ENCODE measurements at places on chromosomes 4 and X. TPM values are rescaled to one million over a fixed set of nuclear protein-coding genes. Genes with fewer than 3 reads are reported as not detected.

DNA sequence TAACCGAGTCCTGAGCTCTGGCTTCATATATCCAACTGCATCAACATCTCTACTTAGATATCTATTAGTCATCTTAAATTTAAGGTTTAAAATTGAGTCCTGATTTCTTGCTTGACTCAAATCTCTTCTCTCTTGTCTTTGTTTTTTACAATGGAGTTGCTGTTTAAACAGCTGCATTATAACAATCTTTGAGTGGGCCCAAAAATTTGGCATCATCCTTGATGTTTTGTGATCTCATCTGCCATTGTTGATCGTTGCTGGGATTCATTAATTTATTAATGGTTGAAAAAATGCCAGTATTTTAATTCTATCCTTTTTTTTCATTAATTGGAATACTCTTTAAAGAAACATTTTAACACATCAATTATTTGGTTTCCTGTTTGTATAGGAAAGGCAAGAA, 82.2 kb downstream of the STIM2 start:
- DNase-seq = no peak
- no peak overlapping the region for H3K4me3 ChIP-seq
- H3K36me3 ChIP-seq = no peaks in the 10 kb centered on the region
- H3K27ac ChIP-seq = no peak overlapping the region
- no peaks in the 10 kb centered on the region for H3K27me3 ChIP-seq

- H3K27ac ChIP-seq = no peak overlapping the region
- DNase-seq = no peak
- no peak overlapping the region for H3K4me3 ChIP-seq
- H3K4me1 ChIP-seq = no peaks in the 10 kb centered on the region
Measured at GRCh38 chr4:88812420-88812819, 114.8 kb upstream of the NAP1L5 start.

The DMP1 gene
- not detected for total RNA-seq

DNA sequence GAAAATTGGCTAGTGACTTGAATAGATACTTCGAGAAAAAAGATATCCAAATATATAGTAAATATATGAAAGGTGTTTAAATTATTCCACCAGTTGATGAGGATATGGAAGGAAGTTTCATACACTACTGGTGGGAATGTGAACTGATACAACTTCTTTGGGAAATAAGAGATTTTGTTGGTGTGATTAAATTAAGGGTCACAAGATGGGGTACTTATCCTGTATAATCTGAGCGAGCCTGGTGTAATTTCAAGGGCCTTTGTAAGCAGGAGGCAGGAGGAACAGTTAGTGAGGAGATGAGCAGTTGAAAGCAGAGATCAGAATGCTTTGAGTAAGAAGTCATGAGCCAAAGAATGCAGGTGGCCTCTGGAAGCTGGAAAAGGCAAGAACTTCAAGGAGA, 192.2 kb downstream of the KCTD8 start:
- no peak overlapping the region for H3K4me3 ChIP-seq
- no peak for DNase-seq
- H3K27ac ChIP-seq = no peak overlapping the region
- no peaks in the 10 kb centered on the region for H3K36me3 ChIP-seq
- H3K4me1 ChIP-seq = no peaks in the 10 kb centered on the region

- H3K27ac ChIP-seq = no peak overlapping the region
- no peaks in the 10 kb centered on the region for H3K36me3 ChIP-seq
- no peaks in the 10 kb centered on the region for H3K4me1 ChIP-seq
- H3K27me3 ChIP-seq = no peaks in the 10 kb centered on the region
Measured at GRCh38 chr4:152957437-152958171, 21.5 kb downstream of the FHDC1 start.

DNA sequence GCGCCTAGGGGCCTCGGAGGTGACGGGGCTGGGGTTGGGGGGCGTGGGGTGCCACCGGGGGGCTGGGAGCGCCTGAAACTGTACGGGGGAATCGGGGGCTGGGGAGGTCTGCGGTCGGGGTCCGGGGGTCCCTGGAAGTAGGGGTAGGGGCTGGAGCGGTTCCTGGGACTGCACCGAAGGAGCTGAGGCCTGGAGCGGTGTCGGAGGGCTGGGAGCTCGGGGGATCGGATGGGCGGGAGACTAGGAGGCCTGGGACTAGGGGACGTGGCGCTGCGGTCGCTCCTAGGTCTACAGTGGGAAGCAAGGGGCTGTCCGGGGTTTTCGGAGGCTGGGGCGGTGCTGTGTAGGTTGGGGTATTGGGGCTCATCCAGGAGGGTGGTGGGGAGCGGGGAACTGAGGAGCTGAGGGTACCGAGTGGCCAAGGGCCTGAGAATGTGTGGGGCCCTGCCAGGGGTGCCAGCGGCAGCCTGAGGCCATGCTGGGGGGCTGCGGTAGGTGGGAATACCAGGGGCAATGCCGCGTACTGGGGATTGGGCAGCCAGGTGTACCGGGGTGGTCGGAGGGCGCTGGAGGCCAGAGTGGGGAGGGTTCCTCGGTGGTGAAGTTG, 562 bp downstream of the AKAP17A start:
- H3K4me1 ChIP-seq = peaks cover 21% of the 10 kb centered on the region
- H3K27ac ChIP-seq = peak overlapping the region; percentile 76
- DNase-seq = peak; percentile 17
- peak overlapping the region; percentile 73 for H3K4me3 ChIP-seq
- peaks cover 34% of the 10 kb centered on the region for H3K36me3 ChIP-seq

The TMEM255A gene
- total RNA-seq = not detected

- no peaks in the 10 kb centered on the region for H3K4me1 ChIP-seq
- H3K27ac ChIP-seq = no peak overlapping the region
- H3K4me3 ChIP-seq = no peak overlapping the region
- H3K36me3 ChIP-seq = no peaks in the 10 kb centered on the region
- DNase-seq = no peak
Measured at GRCh38 chrX:45385757-45386156, 185.1 kb upstream of the DIPK2B start.

The CHST7 gene
- total RNA-seq = 3.5 TPM

DNA sequence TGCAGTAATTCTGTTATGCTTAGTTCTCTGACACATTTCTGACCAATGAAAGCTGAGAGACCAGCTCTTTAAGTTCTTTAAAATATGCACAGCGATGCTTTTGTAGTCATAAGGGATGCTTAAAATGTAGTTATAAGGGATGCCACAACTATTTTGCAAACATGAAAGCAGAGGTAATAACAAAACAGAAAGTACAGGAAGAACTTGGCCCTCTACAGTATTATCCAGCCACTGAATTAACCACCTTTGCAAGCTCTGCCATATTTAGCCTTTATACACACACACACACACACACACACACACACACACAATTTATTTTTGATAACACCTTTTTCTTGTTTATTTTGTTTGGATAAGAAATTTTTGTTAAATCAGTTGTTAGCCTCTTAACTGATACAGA, 590.0 kb downstream of the FAT4 start:
- no peak overlapping the region for H3K4me3 ChIP-seq
- H3K27me3 ChIP-seq = no peaks in the 10 kb centered on the region
- H3K27ac ChIP-seq = no peak overlapping the region
- no peaks in the 10 kb centered on the region for H3K4me1 ChIP-seq
- no peaks in the 10 kb centered on the region for H3K36me3 ChIP-seq
- no peak for DNase-seq

GRCh38 chr4:150569998-150570535, 11.9 kb upstream of the MAB21L2 start:
- H3K27me3 ChIP-seq = no peaks in the 10 kb centered on the region
- H3K4me1 ChIP-seq = no peaks in the 10 kb centered on the region
- H3K36me3 ChIP-seq = no peaks in the 10 kb centered on the region
- no peak overlapping the region for H3K4me3 ChIP-seq
- DNase-seq = no peak
- no peak overlapping the region for H3K27ac ChIP-seq

GRCh38 chrX:10989386-10989785, 121.7 kb upstream of the HCCS start:
- H3K4me1 ChIP-seq = no peaks in the 10 kb centered on the region
- no peak for DNase-seq
- no peak overlapping the region for H3K4me3 ChIP-seq
- no peaks in the 10 kb centered on the region for H3K36me3 ChIP-seq
- no peak overlapping the region for H3K27ac ChIP-seq

- H3K27me3 ChIP-seq = no peaks in the 10 kb centered on the region
- DNase-seq = no peak
- no peak overlapping the region for H3K4me3 ChIP-seq
- H3K4me1 ChIP-seq = peaks cover 49% of the 10 kb centered on the region
- no peaks in the 10 kb centered on the region for H3K36me3 ChIP-seq
- peak overlapping the region; percentile 16 for H3K27ac ChIP-seq
Measured at GRCh38 chr4:2799971-2800690, 7.2 kb downstream of the SH3BP2 start.

The CDKL5 gene
- 2.6 TPM for total RNA-seq

Data from CD8-positive, alpha-beta memory T cell (primary cell).